ENCODE measurements at places on chromosomes 2 and 18. TPM values are rescaled to one million over a fixed set of nuclear protein-coding genes. Genes with fewer than 3 reads are reported as not detected.

The HOXD3 gene
- 4.1 TPM for total RNA-seq

The ARHGEF33 gene
- total RNA-seq: 0.69 TPM

The SEMA4F gene
- total RNA-seq: 9.4 TPM

GRCh38 chr2:190526105-190526750 is 8.3 kb downstream of the NEMP2 start:
- no peak for DNase-seq

- no peak for DNase-seq
These were observed 86.0 kb downstream of the WDSUB1 start for GRCh38 chr2:159200498-159200897.

GRCh38 chr2:206212673-206213513 is 53.2 kb downstream of the EEF1B2 start:
- DNase-seq: no peak
